Umbilical cord (tissue), 2 donors: ENCODE measurements at places on chromosomes 6 and 20.

DNA sequence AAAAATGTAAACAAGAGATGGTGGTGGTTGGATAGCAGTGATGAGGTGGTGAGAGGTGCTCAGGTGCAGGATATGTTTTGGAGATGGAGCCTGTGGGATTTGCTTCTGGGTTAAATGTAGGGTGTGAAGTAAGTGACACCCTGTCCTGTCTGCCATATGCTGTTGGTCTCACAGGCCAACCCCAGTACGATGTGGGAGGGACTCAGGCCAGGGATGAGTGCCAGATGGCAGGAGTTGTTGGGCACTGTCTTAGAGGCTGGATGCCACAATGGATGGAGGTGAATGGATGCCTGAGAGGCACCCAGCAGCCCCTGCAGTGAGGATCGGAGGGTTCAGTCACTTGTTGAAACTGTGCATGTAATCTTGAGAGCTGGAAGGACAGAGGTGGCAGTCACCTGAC is 259.3 kb downstream of the NRN1 start:
- DNase-seq = no peak

DNA sequence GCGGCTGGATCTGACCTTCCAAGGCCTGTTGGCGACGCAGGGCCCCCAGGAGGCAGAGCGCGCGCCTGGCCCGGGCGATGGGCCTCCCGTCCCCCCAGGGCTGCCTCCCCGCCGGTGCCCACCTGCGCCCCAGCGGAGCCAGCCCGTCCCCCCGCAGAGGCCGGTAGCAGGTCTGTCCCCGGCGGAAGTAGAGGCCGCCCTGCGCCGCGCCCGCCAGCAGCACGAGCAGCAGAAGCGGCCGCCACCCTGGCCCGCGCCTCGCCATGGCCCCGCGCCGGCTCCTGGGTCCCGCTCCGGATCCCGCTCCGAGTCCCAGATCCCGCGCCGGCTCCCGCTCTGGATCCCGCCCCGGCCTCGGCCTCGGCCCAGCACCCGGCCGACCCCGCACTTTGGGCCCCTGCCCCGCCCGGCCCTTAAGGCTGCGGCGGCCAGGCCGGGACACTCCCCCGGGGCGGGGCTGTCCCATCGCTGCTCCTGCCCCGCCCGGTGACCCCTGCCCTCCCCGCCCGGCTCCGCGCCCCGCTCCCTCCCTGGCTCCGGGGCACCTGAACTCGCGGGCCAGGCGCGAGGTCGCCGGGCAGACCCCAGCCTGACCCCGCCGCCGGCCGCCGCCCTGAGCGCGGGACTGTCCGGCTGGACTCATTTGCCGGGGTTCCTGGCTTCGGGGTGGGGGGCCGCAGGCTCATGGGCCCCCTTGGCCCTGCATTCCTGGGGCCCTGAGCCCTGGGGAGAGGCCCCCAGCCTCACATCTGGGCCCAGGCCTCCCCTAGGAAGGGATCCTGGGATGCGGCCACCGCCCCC is at the start of gene CTSZ:
Gene CTSZ (minus strand): TSS at position 391 of the 801 bp plus-strand sequence. CDS start 126 bp downstream, at position 265.
- DNase-seq = peak; percentile 44

- no peak for DNase-seq
Observed at GRCh38 chr20:40667503-40667902, 21.5 kb downstream of the MAFB start.

DNA sequence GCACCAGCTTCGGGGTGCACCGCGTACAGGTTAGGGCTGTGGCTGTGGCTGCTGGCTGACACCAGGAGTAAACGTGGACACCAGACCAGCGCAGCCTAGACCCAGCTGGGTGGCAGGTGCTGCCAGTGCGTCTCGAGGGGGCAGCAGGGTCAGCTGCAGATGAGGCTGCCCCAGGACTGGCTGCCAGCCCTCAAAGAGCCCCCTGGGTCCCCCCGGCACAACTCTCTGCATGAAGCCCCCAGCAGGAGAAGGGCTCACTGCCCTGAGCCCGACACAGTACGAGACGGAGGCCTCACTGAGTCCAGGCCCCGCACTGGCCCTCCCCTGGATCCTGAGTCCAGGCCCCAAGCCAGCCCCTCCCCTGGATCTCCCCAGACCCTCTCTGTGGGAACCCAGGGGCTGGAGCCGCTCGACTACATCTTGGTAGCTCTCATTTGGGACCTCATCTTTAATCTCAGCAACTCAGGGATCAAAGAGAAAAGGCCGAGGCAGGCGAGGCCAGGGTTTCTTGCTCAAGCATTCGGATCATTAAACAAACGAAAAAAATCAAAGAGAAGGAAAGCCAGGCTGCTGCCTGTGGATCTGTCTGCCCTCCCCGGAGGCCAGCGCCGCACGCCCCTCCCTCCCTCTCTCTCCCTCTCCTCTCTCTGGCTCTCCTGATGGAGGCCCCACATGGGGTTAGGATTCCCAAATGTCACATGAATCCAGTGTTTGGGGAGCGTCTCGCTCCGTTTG is 7.0 kb upstream of the NKAIN4 start:
- DNase-seq = peak; percentile 95

- DNase-seq = no peak
Observed at GRCh38 chr6:114712129-114712662, 369.4 kb upstream of the HS3ST5 start.

GRCh38 chr6:84528201-84528600 is 236.2 kb downstream of the TBX18 start:
- no peak for DNase-seq

- peak; percentile 74 for DNase-seq
Observed at GRCh38 chr20:20734475-20734948, 22.1 kb upstream of the RALGAPA2 start.

DNA sequence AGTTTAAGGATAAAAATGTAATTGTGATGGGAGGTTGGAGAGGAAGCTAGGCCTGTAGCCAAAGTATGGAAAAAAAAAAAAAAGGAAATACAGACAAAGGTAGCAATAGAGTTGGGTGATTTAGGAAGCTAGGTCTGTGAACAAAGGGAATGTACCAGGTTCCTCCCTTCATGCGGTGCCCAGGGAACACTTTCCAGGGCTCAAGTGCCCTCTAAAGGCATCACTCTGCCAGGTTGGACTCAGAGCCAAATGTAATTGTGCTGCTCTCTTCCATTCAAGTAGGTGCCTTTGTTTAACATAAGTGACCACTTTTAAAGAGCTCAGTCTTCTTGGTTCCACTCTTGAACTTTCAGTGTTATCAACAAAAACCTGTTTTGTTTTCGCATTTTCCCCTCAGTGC is 159.7 kb upstream of the AHI1 start:
- no peak for DNase-seq

GRCh38 chr6:148407372-148407771 is 64.7 kb downstream of the SASH1 start:
- peak; percentile 79 for DNase-seq

- no peak for DNase-seq
Observed at GRCh38 chr20:51223183-51223720, 200.3 kb upstream of the KCNG1 start.

DNA sequence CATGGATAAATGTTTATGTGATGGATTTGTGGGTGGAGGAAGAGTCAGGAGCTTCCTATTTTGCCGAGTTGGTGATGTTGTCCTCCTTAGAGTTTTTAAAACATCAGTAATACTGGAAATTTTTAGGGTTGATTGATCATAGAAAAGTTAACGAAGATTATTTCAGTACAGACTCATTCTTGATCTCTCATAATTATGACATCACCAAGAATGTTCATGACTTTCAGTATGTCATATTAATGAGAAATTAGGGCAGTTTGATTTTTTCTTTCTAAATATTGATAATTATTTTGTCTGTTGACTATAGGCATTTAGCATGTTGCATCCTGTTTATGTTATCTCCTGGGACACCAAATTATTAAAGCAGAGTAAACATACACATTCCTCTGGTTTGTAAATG is 512.2 kb downstream of the CD109 start:
- DNase-seq = no peak

DNA sequence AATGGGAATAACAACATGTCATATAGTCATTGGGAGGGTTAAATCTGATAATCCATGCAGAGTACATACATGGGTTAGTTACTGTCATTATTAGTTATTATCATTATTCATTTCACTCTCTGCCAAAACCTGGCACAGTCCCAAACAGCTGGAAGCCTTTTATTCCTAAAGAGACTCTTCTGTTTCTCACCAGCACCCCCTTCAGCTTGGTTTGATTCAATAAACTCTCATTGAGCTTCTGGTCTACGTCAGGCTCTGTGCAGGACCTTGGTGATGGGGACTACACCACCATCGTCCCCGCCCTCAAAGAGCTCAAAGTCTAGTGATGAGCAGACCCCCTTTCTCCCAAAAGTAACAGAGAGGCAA is 2.3 kb downstream of the KCNK15 start:
- no peak for DNase-seq

- DNase-seq = peak; percentile 81
Observed at GRCh38 chr6:71489736-71490135, 201.1 kb downstream of the OGFRL1 start.

GRCh38 chr6:37977715-37978114 is 158.2 kb downstream of the ZFAND3 start:
- no peak for DNase-seq

- DNase-seq = peak; percentile 8
Observed at GRCh38 chr6:51466427-51466826, 621.0 kb downstream of the PKHD1 start.

DNA sequence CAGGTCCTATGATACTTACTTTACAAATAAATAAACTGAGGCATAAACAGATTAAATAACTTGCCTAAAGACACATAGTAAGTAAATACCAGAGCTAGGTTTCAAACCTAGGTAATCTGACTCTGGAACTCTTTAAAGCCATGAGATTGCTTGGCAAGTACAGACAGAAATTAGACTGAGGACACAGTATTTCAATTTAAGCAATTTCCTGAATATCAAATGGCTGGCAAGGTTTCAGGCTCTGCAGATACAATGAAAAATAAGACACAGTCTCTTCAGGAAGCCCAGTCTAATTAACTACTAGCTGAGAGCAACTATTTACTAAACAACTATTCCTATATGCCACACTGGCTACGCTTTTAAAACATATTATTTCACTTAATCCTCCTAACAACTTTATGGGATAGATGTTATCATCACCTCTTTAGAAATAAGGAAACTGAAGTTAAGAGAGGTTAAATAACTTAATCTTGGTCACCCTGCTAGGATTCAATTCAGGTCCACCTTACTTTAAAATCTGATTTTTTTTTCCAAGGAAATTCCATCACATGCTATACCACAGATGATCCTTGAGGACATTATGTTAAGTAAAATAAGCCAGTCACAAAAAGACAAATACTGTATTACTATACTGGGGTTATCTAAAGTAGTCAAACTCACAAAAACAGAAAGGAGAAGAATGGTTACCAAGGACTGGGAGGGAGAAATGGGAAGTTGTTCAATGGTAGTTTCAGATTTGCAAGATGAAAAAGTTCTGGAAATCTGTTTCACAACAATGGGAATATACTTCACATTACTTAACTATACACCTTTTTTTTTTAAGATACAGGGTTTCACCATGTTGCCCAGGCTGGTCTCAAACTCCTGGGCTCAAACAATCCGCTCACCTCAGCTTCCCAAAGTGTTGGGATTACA is 4.1 kb downstream of the TRPC4AP start:
- no peak for DNase-seq

DNA sequence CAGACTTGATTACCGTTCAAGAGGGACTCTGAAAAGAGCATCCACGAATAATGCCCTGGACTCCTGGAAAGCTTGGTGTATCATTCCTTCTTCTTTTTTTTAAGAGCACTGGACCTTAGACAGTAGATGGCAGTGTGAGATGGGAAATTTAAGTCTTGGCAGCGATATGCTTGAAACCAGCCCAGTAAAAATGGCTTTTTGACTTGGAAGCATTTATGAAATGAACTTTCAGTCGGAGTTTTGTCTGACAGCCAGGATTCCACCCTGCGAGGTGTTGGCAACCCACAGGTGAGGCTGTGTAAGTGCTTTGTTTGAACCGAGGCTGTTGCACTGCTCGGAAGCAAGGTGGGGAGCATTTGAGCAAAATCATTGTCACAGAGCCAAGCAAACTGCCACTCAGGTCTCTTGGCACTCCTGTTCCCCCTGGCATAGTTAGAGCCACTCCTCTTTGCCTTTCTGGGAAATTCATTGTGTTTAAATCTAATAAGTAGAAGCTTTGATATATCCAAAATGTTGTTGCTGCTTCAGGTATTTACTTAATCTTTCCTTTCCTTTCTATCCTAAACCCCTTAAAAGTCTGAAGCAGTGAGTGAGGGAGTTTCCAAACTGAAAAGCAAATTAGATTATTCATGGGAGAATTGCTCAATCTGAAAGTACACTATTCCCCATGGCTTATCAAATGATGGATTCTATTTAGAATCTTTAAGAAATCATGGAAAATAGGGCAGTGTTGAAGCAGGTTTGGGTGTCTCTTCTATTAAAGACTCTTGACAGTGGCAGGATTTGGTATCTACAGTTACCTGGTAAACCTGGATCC is 272.8 kb upstream of the SLC35B3 start:
- peak; percentile 84 for DNase-seq

- DNase-seq = no peak
Observed at GRCh38 chr20:52923123-52923937, 48.8 kb upstream of the TSHZ2 start.

DNA sequence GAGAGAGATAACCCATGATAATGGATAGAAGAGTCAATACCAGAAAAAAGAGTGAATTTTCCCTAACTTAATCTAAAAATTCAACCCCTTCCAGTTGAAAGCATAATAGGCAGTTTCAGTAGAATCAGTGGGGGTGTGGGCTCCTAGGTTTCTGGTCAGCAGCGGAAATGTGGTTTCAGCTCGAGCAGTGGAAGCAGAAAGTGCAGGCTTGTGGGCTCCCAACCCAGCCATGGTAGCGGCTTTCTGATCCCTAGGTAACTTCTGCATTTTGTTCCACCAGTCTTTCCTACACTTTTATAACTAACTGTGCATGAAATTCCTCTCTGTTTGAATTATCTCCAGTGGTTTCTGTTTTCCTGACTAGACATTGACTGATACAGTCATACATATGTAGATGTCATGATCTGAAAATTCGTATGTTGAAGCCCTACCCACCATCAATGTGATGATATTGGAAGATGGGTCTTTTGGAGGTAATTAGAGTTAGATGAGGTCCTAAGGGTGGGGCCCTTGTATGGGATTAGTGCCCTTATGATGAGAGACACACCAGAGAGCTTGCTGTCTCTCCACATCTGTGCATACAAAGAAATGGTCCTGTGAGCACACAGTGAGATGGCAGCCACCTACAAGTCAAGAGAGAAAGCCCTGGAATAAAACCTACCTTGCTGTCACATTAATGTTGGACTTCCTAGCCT is 6.5 kb upstream of the DDO start:
- DNase-seq = no peak

DNA sequence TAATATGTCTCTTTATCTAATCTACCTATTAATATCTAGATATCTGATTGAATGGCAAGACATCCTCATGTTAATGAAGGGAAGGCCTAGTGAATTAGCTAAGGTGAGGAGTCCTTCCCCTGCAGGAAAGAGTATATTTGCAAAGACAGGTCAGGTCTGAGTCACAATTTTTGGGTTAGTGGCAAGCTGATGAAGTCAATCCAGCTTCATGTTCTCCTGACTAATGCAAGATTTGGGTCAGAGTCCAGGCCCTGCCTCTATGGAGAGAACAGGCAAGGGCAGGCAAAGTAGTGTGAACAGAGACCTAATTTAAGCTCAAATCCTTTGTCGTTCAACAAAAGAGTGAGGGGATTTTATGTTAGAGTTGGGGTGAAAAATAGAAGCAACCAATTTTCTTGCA is 496.7 kb downstream of the BMP2 start:
- DNase-seq = no peak

GRCh38 chr6:106453756-106454367 is 93.3 kb downstream of the CRYBG1 start:
- no peak for DNase-seq
